ENCODE measurements at places on chromosomes 3 and 15.

GRCh38 chr3:15433531-15433930, 6.1 kb downstream of the EAF1 start:
- no peak for DNase-seq

DNA sequence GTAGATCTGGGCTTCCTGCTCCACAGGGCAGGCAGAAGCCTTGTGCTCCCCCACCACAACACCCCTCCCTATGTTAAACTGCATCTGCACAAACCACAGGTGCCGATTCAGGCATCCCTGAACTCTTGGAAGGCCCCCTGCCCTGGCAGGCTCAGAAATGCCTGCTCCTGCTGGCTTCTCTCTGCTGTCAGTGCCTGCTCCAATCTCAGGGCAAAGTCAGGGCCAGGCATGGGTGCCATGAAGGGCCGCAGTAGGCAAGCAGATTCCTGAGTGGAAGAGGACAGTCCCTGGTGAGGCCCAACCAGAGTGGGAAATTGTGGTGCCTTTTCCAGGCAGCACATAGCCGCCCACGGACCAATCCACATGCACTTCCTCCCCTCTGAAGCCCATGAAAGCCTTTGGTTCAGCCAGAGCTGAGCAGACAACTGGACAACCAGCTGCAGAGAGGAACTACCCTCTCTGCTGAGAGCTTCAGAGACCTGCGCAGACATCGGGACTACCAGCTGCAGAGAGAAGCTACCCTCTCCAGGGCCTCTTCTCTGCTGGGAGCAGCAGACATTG, 13.6 kb downstream of the PRR20G start:
- DNase-seq: no peak

DNA sequence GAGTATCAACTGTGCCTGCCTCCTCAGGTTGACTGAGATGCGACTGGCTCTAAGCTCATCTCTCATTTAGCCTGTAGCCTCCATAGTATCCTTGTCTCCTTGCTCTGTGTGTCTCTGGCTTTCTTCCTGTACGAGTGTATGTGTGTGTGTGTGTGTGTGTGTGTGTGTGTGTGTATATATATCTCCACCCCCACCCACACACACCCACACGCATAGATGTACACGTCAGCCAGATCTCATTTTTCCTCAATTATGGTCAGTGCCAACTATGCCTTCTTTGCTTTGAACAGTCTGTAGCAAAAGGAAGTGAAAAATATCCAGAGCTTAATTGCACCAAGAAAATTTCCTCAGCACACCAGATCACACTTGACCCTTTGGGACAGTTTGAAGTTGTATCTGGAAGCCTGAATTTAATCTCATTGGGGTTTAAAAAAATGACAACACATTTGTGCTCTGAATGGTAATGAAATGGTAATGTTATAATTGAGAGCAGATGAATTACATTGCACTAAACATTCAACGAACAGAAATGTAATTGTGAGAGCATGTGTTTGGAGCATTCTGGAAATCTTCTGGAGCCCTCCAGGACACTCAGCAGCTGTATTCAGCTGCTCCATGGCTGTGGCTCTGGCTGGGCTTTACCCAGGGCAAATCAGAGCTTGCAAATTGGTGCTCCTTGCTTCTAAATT, 63.6 kb downstream of the RYR3 start:
- no peak for DNase-seq

DNA sequence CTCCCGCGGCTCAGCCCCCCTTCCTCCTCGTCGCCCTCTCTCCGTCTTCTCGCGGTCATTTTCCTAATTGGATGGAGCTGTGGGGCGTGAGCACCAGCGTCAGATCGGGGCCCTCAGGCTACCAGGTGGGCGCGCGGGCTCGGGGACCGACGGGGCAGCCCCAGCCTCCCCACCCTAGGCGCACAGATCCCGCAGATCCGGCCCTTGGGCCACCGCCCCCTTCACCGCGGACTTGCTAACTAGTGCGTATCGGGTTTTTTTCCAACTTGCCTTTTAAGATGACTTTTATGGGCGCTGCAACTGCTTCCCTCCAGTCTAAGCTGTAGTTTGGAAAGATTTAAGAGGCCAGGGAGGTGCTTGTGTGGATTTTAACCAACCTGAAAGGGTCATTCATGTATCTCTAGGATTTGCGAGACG, 1.3 kb downstream of the ZNF710 start:
- no peak for DNase-seq
